ENCODE measurements at places on chromosomes 13 and 19.

- DNase-seq, result no peak
Observed at GRCh38 chr19:13875824-13876223, 1.1 kb upstream of the NANOS3 start.

DNA sequence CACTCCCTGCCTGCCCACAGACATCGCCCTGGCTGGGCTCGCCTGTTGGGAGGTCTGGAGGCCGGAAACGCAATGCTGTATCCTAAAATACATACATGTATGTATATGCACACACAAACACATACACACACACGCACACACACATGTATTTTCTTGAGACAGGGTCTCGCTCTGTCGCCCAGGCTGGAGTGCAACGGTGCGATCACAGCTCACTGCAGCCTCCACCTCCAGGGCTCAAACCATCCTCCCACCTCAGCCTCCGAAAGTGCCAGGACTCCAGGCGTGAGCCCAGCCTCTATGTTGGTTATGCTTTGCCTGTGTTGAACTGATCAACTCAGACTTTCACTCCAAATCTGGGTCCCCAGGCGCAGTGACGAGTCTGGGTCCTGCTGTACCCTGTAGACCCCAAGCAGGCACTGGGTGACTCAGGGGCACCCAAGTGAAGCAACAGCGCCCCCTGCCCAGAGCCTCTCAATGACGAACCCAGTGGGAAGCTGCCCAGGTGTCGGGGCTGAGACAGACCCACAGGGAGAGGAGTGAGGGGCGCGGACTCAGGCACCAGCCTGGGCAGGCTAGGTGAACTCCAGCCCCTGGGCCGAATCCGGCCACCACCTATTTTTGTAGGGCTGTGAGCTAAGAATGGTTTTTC lies 27.4 kb upstream of the CACTIN start:
- DNase-seq, result no peak

- no peak for DNase-seq
Observed at GRCh38 chr19:16615808-16616207, 12.2 kb downstream of the MED26 start.

DNA sequence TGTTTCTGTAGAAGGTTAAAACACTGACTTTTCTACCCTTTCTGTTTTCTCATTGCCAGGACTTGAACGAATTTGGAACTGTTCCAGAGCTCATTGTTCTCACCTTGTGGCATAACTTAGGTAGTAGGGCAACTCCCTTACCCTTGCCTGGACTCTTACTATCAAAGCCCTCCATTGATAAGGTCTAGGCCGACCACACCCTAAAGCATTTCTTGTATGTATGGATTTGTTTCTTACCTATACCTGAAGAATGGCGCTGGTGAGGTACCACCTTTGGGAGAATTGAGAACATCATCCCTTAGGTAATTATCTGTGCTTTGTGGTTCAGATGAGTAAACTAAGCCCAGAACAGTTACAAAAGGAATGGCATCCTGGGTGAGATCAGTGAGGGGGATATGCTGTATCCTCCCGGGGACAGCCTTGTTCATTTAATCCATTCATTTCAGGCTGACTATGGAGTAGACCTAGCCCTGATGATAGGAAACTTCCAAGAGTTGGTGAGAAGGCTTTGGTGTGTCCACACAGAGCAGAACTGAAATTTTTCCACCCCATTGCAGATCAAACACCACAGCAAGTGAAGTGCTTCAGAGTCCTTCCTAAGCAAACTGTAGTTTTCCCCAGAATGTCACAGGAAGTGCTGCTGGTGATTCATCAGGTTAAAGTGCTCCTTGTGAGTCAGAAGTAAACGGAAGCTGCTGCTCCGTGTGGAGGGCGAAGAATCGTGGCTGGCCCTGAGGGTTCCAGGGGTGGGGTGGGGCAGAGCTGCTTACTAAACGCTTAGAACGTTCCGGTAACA lies 113.0 kb downstream of the TEX26 start:
- DNase-seq, result peak; percentile 89

GRCh38 chr19:45817725-45818301 lies 2.7 kb upstream of the RSPH6A start:
- no peak for DNase-seq

DNA sequence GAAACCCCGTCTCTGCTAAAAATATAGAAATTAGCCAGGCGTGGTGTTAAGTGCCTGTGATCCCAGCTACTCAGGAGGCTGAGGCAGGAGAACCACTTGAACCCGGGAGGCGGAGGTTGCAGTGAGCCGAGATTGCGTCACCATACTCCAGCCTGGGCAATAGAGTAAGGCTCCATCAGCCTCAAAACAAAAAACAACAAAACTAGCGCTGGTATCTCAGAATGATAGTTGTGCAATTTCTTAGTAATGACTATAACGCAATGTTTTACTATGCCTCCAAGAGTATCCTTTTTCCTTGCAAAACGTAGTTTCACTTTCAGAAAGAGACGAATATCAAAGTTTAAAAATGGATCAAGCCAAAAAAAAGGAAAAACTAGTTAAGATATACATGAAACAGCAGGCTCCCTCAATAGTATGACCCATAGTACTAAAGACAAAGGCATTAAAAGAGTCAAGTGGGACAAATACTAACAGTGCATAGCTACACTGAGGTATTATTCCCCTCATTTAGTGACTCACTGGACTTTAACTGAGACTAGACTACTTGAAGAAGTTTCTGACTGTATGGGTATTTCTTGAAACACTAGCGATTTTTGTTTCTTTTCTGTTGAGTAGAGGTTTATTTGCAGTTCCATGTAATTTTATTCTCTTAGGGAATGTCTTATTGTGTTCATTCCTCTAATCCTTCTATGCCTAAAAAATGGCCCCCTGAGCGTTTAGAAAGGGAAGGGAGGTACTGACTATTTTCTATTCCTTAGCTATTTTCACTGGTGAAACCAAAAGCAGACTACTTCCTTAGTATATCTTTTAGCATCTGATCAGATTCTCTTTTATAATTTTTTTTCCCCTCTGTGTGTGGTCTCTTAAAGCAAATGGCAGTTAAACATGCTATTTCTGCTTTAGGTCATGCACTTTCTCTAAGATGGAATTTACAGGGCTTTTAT lies 10.4 kb upstream of the ITM2B start:
- no peak for DNase-seq

GRCh38 chr19:57088133-57088532 lies 31.7 kb upstream of the USP29 start:
- DNase-seq, result no peak

- DNase-seq, result no peak
Observed at GRCh38 chr13:76319921-76320320, 566.3 kb downstream of the KCTD12 start.

DNA sequence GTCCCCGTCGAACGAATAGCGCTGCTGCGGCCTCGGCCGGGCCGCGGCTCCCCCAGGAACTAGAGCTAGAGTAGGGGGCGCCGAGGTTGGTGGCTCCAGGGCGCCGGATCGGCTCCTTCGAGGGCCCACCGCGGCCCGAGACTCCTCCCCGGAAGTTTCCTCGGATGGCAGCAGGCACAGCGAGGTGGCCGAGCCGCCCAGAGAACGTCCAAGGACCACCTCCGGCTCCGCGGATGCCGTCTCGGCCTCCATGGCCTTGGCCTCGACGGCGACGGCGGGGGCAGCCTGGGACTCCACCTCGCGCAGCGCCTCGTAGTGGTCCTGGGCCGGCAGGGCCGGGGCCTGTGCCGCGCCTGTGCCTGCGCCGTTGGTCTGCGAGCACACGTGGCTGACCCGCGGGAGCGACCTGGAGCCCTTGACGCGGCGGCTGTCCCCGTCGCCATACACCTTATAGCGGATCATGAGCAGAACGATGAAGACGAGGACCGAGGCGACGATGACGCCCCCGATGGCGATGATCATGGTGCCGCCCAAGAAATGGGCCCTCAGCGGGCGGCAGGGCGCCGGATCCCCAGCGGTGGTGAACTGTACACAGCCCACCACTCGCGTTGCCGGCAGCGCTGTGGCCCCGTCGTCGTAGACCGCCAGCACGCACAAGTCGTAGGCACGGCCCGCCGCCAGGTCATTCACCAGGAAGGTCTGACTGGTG lies 11.8 kb downstream of the IFNL1 start:
- no peak for DNase-seq

- DNase-seq, result no peak
Observed at GRCh38 chr13:34862716-34863115, 79.4 kb upstream of the NBEA start.

- DNase-seq, result no peak
Observed at GRCh38 chr13:69755101-69755500, 352.5 kb upstream of the ATXN8OS start.

GRCh38 chr19:22088541-22089144 lies 36.4 kb downstream of the ZNF257 start:
- DNase-seq, result no peak

DNA sequence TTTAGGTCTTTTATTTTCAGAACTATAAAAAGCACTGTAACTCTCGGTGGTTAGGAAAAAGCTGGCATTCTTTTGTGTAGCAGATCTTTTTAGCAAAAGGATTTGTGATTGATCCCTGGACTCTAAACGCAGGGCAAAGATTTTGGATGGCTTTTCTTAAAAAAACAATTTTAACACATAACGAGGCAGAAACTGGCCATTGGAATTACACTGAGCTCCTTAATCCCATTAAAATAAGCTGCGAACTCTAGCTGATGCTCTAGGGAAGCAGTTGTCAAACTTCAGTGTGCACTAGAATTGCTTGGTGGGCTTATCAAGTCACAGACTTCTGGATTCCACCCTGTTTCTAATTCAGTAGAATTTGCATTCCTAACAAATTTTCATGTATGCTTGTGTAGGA lies 33.8 kb upstream of the NDFIP2 start:
- DNase-seq, result no peak

GRCh38 chr19:1163283-1163933 lies 10.7 kb downstream of the SBNO2 start:
- DNase-seq, result no peak

DNA sequence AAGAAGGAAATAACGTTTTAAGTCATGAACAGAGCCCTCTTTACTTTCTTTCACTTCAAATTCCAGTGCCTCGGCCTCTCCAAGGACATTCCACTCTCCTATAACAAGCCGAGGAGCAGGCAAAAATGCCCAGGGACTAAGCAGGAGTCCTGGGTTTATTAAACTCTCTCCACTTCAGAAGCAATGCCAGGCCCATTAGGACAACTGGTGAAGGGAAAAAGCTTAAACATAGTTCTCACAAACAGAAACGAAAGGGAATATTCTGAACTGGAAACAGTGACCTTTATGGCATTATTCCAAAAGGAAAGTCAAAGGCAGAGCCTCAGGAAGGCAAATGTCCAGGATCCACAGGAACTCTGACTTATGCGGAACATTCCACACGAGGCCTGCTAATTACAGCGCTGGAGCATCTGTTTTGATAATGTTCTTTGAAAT lies 30.9 kb upstream of the MED4 start:
- no peak for DNase-seq

GRCh38 chr19:32404933-32405430 lies 588 bp upstream of the DPY19L3 start:
- no peak for DNase-seq

DNA sequence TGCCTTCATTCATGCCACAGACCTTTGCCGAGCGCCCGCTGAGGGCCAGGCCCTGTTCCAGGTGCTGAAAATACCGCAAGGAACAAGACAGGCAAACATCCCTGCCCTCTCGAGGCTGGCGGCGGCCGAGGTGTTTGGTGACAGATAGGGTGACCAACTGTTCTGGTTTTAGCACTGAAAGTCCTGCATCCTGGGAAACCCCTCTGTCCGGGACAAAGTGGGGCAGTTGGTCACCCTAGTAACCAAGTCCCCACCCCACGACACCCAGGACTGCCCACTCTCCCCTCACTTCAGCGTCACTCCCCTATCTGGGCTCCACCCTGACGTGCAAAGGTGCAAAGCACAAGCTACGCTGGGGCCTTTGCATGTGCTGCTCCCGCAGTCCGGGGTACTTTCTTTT lies 17.3 kb downstream of the ZBTB7A start:
- no peak for DNase-seq

DNA sequence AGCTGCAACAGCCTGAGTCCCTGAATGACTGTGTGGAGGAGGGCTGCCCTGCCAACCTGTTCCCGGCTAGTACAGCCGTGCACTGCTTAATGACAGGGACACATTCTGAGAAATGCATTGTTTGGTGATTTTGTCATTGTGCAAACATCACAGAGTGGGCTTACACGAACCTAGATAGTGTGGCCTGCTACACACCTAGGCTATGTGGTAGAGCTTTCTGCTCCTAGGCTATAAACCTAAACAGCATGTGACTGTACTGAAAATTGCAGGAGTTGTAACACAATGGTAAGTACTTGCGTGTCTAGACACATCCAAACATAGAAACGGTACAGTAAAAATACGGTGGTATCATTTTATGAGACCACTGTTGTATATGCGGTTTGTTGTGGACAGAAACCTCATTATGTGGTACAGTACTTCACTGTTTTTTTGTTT lies 35.0 kb downstream of the VASP start:
- no peak for DNase-seq

DNA sequence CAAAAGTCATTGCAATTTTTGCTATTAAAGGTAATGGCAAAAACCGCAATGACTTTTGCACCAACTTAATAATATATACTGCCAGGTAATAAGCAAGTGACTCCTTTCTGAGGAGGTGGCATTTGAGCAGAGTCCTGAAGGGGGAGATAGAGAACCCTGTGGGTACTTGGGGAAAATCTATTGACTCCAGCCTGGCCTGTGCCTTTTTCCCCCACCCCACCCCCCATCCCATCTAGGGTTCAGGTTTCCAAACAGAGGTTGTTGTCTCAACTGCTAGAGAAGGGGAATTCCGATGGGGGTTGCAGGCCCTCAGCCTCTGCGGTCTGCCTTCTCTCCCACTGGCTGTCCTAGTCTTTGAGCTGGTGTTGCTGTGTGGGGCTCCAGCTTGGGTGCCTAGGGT lies 11.5 kb downstream of the S1PR2 start:
- DNase-seq, result peak; percentile 20

DNA sequence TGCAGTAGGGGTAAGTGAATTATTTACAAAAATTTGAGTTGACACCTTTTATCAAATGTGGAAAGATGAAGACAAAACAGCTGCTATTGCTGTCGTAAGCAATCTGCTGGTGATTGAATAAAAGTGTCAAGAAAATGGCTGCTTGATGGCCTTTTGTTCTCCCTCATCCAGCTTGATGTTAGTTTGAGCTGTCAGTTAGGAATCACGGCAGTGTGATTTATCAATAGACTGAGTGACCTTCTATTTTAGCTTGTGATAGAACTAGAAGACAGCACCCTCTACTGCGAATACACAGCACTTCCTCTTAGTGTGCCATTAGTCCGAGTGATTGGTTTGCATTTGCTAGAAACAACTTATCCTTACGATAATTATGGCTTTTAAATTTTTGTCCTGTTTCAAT lies 76.3 kb downstream of the MZT1 start:
- DNase-seq, result no peak

All from stimulated activated CD4-positive, alpha-beta T cell treated with anti-CD3 and anti-CD28 coated beads, Interleukin-4, amount 100 ng/mL, for 4 hours (primary cell).